Thoracic aorta (tissue), 2 donors: ENCODE measurements at places on chromosomes 4 and X.

- DNase-seq = no peak
Observed at GRCh38 chrX:136858007-136858756, 22.3 kb downstream of the RBMX start.

DNA sequence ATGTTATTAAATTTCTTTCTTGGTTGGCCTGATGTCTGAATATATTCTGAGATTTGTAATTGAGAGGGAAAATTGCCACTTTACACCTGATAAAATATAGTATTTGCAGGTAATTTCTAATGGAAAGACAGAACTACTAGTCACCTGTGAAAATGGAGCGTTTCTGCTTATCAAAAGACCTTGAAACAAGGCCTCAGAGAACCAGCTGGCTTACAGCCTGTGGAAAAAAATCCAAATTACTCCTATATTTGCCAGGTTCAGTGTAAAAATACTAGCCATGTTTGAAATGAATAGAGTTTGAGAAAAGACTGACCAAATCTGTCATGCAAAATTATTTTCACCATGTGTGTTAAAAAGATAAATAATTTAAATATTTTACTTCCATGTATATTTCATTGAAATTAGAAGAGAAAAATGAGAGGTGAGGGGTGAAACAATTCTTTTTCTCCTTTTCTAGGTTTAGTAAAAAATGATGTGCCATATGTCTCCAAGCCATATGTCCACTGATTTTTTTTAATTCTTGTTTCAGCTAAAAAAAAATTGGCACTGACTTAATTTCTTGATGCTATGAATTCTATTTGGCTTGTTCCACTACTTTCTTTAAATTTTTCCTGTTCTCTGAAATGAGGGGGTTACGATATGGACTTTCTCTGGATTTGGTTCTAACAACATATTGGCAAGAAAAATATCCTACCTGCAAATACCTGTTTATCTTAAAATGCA lies 464.9 kb downstream of the GRXCR1 start:
- no peak for DNase-seq

GRCh38 chrX:137823257-137823656 lies 257.3 kb downstream of the ZIC3 start:
- no peak for DNase-seq

- DNase-seq = no peak
Observed at GRCh38 chr4:8076023-8076422, 82.6 kb downstream of the ABLIM2 start.

DNA sequence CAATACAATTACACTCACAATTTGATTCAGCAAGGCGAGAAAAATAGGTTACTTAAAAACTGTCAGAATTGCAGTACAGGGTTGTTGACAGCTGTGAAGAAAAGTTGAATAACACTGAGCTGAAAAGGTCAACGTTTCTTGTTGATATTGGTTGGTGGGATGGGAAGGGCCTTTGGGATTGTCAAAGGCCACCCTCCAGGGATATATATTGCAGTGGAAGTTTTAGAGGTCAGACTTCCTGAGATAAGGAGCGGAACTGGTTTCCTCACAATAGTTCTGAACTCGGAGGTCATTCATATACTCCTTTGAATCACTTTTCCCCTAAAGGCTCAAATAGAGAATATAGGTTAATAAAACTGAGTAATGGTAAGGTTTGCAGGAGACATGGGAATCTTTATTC lies 417.2 kb downstream of the RAPGEF2 start:
- DNase-seq = no peak

- no peak for DNase-seq
Observed at GRCh38 chrX:65610481-65610880, 57.0 kb upstream of the MSN start.

- DNase-seq = no peak
Observed at GRCh38 chrX:39226251-39226650, 425.0 kb downstream of the MID1IP1 start.
